ENCODE measurements at places on chromosomes 13 and 19.

DNA sequence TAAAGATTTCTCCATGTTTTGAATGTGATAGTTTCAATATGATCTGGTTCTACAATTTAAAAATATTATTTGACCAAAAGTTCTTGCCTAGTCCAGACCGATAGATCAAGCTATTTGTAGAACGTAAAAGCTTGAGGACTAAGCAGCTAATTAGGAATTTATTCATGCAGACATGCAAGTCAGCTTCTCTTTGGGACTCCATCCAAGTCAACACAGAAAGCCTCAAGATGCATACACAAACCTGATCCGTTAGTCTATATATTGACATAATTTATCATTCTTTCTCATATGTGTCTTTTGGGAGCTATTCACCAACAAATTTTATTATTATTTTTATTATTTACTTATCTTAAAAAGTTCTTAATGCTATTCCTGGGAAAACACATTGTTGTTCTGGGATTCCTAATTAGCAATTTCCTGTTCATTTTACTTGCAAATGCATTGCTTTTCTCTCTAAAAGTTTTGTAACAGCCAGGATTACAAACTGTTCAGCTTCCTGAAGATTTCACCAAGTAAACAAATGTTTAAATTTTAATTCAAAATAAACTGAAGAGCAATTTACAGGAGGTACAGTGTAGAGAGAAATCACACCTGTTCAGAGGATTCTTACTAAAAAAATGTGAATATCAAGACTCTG lies 375.3 kb downstream of the GPC5 start:
- no peak for DNase-seq

- no peak for DNase-seq
Observed at GRCh38 chr13:19239114-19239860, 57.7 kb upstream of the TUBA3C start.

GRCh38 chr19:48835734-48836088 lies 580 bp downstream of the HSD17B14 start:
- peak; percentile 77 for DNase-seq

DNA sequence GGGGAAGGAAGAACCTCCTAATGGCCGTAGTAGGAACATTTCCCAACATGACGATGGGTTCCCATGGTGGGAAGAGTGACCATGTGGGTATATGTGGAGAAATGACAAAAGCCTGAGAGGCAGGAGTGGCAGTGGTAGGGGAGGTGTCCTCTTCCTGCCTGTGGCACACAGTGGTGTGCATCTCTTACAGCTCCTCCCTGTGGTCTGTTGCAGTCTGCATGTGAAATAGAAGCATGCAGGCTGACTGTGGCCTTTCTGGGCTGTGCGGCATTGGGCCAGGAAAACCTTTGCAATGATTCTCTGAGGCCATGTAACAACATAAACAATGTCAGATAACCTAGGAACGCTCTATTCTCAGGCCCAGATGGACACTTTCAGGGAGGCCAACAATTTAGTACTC lies 84.0 kb downstream of the LACC1 start:
- DNase-seq, result no peak

DNA sequence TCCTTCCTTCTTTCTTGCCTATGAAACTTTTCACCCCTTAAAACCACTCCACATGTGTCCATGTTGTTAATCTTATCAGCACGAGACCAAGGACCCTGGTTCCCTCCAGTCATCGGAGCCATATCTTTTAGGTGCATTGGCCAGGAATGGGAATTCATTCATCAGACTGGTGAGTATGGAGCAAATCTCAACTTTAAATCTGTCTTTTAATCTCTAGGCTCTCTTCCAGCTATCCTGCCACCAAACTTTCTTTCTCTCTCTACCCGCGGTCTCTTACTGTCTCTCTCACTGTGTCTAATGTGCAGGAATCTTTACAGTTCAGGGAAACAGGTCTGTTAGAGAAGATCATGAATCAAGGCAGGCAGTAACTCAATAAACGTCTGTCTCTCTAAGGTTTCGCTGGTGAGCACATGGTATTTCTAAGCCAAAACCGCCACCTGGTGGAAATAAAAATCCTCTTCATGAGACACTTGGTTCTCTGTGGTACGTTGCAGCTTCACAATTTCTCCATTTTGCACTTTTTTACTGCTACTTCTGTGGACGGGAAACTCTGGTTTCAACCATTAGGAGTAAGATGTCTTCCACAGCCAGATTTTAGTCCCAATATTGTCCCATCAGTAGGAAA lies 16.1 kb downstream of the LGALS16 start:
- DNase-seq, result no peak

GRCh38 chr19:8702350-8702749 lies 3.8 kb upstream of the ACTL9 start:
- DNase-seq, result peak; percentile 28

DNA sequence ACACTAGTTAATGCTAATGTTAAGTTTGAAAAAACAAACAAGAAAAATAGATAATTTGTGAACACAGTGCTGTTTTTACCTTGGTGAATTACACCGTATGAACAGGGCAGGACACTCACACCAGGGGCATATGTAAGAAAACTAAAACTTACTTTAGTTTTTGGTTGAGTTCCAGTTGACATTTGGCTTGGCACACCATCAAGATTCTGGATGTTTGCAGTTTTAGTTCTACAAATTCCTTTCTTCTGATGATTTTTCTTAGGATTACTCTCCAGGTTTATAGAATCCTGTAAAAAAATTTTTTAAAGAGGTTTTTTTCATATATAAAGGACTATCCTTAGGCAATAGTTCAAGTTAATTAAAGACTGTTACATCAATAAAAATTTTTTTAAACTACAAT lies 238.5 kb upstream of the STARD13 start:
- no peak for DNase-seq

DNA sequence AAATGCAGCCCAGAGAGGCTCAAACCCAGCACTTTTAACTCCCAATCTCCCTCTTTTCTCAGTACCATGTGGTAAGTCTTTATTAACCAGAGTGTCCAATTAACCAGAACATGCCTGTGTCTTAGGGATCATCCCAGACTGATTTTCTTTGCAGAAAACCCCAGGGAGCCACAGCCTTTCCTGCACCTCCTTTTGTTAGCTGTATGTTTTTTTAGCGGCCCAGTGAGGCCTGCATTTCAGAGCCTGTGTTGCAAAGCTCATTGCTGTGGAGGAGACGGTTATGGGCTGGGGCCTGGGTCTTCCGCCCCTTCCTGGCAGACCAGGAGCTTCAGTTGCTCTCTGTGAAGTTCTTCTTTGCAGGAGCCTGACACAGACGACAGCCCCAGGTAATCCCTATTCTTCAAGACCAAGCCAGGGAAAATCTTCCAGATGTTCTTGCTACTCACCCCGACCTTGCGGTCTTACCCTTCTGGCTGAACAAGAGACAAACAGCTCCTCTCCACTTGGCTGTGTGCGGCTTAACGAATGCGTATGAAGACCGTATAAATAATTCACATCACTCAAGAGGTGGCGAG lies 70.7 kb upstream of the TSHZ3 start:
- no peak for DNase-seq

GRCh38 chr19:8149261-8150094 lies at the start of gene FBN3:
FBN3 (minus strand) TSS chr19:8149592; CDS start chr19:8147480, 2,112 bp downstream.
- DNase-seq, result no peak

DNA sequence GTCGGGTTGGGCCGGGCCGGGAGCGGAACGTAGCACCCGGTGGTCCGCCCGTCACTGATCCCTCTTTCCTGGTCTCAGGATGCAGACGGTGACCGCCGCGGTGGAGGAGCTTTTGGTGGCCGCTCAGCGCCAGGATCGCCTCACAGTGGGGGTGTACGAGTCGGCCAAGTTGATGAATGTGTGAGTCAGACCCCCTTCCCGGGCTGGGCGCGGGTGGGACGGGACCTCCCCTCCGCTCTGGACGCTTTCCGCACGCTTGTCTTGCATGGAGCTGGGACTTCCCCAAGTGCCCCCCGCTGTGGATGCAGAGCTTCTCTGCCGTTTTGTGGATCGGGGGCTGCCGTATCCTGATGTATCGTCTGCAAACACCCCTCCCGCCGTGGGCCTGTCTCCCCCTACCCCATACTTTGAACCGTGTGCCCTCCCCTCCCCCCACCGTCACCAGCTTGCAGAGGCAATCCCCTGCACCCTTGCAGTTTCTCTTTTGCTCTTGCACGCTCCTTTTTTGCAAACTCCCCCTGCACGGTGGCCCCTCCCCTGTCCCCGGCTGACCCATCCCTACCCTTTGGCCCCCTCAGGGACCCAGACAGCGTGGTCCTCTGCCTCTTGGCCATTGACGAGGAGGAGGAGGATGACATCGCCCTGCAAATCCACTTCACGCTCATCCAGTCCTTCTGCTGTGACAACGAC lies 669 bp downstream of the GADD45B start:
- peak; percentile 73 for DNase-seq

DNA sequence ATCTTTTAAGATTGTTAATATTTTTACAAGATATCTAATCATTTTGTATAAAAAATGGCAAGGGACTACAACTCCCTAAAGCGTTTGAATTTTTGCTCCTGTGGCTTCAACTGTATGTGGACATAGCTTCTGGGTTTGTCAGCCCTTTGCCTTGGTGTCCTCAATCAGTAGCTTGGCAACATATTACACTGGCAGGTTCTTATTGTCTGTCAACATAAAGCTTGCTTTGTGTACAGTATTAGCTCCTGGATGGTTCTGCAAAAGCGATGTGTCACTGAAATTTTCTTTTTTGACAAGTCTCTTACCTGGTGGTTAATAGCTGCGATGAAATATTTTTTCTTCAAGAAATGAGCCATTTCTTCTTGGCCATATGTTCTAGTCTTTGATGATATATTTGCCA lies 190.0 kb downstream of the HS6ST3 start:
- no peak for DNase-seq

- no peak for DNase-seq
Observed at GRCh38 chr13:51801631-51802099, 2.3 kb downstream of the DHRS12 start.

Measured in stimulated activated CD8-positive, alpha-beta memory T cell treated with anti-CD3 and anti-CD28 coated beads, Interleukin-7, amount 100 ng/mL, for 48 hours (primary cell).